Effector memory CD4-positive, alpha-beta T cell (primary cell): ENCODE measurements at places on chromosomes 1 and 21.

GRCh38 chr1:212873518-212873917 is 15.4 kb downstream of the FLVCR1 start:
- no peak for DNase-seq

GRCh38 chr1:105204836-105205371 is 1455.2 kb downstream of the AMY1C start:
- DNase-seq: no peak

- no peak for DNase-seq
Measured at GRCh38 chr1:248111157-248111556, 16.2 kb downstream of the OR2L13 start.

DNA sequence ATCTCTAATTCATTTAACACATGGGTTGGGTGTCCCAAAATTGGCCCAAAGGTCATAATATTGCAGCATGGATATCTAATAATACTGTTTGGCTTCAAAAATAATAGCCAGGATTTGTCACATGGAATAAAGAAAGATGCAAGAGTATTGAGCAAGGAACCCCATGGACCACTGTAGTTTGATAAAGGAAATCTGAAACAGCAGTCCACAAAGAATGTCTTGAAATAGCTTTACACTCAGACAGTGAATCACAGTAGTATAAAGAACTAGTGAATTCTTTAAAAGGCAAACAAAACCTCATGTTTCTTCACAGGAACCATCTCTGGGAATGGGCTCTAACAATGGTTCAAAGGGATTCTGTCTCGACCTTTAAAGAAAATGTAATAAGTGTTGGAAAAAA is 576.1 kb upstream of the ZRANB2 start:
- no peak for DNase-seq

DNA sequence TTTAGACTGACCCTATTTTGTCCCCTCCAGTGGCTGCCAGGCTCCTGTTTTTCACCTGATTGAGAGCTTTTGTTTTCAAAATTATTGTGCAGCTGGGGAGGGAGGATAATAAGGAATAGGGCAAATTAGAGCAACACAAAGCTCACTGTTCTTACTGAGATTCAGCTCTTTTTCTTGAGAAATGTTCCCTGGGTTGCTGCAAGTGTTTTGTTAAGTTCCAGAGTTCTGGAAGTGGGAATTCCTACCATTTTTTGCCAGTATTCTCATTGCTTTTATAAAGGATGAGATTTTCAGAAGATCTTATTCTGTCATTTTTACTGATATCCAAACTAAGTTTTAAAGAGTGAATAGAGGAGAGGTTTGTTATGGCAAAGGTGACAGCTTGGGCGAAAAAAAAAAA is 417.7 kb downstream of the SIPA1L2 start:
- DNase-seq: no peak

- DNase-seq: no peak
Measured at GRCh38 chr1:21864730-21865129, 52.7 kb downstream of the LDLRAD2 start.

DNA sequence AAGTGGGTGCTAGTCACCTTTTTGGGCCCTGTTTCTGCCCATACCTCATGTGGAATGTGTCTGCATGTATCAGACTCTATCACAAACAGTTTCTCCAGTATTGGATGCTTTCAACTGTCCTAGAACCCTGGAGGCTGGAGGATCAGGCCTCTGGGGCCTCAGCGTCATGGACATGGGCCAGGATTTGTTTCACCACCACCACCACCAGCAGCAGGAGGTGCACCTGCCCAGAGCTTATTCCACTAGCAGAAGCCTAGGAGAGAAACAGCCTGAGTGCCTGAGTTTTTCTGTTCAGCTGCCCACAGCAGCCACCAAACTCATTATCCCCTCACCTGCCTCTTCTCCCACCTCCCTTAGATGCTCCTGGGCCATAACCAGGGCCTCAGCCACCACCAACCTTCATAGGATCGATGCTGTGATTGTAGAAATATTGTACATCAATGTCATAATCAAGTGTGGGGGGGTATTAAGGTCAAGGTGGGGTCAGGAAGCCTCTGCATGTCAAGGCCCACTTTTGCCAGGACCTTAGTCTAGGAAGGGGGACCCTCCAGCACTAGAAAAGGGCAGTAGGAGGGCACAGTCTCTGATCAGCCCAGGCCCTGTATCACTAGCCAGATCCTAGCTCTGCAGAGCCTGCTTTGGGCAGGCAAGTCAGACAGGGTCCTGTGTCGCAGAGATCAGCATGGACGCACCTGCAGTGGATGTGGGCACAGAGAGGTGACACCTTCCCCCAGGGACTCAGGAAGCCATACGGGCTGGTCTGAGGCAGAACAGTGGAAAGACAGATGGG is 9.3 kb downstream of the DMAP1 start:
- DNase-seq: no peak

DNA sequence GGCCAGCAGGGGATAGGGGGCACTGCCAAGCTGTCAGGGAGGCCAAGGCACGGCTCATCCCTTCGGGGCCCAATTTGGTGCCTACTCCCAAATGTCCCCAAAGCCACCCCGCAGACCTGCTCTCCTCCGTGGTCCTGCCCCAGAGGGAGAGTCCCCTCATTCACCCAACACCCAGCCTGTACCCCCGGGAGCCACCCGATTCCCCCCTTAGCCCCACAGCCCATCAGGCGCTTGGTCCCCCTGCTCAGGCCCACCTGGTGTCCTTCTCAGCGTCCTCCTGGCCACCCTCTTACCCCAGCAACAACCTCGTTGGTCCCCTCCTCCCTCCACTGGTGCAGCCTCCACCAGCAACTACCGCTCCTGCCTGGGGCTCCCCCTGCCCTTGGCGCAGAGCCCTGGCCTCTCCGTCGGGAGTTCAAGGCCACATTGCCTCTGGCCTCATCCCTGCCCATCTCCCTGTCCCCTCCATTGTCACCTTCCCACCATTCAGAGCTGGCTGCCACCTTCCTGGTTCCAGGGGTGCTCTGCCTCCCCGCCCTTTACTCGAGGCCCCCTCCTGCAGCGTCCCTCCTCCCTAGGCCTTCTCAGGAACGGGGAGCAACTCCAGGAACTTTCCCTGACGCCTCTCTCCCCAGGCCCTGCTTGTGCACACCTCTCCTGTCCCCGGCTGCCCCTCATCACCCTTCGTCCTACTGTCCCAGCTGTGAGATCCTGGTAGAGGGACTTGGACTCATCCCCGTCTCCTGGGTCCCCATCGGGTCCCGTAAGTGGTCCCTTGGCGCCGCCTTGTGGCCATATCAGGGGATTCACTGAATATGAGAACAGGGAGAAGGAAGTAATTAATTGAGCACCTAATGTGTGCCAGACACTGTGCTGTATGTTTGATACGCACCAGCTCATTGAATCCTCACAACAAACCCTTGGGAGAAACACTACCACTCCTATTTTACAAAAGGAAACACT is 73.9 kb downstream of the RAP1GAP start:
- DNase-seq: no peak

- peak; percentile 42 for DNase-seq
Measured at GRCh38 chr1:33256471-33257206, at the start of gene ZNF362. ZNF362 (plus strand) TSS chr1:33256492; CDS start chr1:33270575, 14,083 bp downstream.

DNA sequence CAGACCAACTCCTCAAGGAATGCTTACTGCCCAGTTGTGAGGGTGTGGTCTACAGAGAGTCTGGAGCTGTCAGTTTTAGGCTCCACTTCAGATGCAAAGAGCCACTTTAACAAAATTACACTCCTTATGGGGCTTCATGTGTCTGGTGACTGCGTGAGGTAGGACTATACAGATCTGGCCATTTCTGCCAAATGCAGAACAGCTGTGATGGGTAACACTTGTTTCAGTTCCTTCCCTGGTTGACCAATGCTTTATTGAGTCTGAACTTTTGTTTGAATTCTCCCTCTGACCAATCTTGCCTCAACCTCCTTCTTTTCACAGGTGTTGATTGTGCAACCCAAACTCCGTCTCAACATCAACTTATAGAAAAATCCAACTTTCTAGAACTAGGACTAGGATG is 181.2 kb downstream of the OMA1 start:
- no peak for DNase-seq

DNA sequence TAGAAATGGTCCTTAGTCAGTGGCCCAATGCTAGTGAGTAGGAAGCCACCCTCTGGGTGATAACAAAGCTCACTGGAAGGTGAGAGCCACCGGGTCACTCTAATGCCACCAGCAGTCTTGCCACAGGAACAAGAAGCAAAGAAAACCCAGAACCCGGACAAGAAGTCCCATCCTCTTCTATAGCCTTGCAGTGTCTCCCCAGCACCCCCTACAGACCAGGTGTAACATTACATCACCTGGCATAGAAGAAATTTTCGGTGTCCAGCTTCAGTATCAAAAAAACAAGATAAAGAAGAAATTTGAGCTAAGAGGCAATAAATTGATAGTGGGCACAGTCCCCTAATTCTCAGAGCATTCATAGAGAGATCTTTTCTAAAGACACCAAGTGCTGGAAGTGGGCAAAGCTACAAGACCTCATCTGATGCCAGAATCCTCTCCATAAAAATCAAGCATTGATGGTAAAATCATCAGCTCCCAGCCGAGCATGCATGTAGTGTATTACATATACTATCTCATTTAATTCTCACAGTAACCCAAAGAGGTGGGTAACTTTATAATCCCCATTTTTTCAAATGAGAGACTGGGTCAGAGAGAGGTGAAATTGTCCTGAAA is 491.0 kb downstream of the MATN1 start:
- DNase-seq: peak; percentile 12

DNA sequence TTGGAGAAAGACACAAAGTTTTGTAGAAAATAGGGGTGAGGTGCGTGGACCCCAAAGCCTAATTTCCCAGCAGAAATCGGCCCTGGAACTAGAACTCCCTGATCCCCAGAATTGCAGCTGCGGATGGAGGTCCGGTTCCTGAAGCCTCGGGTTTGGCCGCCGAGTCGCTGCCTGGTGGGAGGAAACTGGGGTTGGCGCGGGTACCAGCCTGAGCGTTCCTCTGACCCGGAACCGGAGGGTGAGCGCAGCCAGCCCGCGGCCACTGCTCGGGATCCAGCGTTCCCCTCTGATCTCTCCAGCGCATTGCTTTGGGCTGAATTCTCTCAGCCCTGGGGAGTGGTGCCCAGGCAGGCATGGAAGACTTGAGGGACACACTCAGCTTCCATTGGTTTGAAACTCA is 1.6 kb downstream of the ST6GALNAC5 start:
- no peak for DNase-seq

DNA sequence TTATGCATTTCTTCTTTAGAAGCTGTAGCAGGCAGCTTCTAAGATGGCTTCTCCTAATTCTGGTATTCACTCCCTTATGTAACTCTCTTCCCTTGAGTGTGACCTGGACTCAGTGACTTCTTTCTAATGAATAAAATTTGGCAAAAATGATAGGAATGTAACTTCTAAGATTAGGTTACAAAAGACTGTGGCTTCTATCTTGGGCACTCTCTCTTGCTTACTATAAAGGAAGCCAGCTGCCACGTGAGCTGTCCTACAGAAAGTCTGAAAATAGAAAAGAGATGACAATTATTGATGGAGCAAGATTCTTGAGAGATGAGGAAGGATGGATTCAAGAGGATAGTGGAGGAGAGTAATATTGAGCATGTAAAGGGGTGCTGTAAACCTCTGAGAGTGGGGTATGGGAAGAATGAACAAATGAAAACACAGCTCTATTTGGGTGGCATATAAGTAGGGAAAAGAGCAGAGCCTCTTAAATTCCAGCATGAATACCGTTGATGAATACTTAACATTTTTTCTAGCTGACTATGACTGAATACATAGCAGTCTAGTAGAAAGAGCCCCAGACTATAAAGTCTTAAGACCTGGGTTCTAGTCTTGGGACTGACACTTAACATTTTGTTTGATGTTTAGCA is 5.5 kb downstream of the TSEN15 start:
- DNase-seq: no peak

DNA sequence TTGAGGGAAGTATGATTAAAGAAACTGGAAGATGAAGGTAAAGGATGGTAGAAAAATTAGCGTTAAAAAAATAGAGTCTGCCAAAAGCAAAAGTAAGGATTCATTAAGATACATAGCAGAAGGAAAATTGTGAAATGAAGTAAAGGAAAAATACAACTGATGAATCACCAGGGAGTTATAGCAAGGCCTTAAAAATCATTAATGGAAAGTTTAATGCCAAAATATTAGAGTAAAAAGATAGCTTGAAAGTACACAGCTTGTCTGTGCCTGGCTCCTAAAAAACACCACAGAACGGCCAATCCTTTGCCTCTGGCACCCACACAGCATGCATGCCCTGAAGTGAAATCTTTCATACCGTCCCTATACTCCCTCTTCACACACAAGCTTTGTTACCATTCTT is 66.9 kb upstream of the APOBEC4 start:
- no peak for DNase-seq

GRCh38 chr1:19167140-19167539 is 42.9 kb downstream of the UBR4 start:
- no peak for DNase-seq

- no peak for DNase-seq
Measured at GRCh38 chr1:188237573-188238348, 1409.0 kb downstream of the PLA2G4A start.

DNA sequence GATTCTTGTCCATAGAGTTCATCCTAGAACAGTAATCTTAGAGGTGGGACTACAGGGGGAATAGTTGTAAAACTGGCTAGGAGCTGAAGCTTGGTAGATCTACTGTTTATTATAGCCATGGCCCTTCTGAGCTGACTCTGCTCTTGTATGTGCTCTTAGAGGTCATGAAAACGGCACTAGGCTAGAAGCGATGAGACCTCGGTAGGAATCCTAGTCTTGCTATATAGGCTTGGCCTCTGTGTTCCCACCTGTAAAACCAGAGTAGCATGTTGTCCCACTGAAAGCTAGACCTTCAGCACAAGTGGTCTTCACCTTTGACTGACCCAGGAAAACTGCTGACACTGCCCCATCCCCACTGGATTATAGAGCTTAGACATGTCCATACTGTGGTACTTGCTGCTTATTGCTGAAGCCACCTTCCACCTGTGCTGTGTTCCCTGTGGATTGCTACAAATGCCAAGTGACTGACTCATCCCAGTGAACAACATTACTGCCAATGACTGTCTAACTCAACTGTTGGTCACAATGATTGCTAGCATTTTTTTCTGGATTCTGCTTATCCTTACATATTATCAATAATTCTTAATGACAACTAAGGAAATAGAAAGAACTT is 23.0 kb upstream of the PIGC start:
- DNase-seq: no peak

- DNase-seq: no peak
Measured at GRCh38 chr1:78483903-78484302, 6.9 kb upstream of the PTGFR start.

DNA sequence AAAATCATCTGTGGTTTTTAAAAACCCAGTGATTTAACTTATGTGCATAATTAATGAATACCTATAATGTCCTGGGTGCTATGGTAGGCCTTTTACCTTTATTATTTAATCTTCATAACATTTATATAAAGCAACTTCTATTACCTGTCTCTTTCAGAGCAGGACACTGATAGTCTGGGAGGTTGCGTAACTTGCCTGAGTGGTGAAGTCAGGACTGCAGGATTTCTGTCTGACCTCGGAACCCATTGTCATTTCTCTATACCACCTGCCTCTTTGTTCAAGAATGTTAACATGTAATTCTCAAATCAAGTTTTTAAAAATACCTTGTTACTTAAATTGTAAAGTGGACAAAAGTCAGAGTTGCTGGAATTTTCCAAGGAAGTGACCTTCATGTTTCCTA is 41.0 kb upstream of the BACH1 start:
- DNase-seq: no peak
